Inflammatory macrophage (primary cell): ENCODE measurements at places on chromosomes 1 and 21.

DNA sequence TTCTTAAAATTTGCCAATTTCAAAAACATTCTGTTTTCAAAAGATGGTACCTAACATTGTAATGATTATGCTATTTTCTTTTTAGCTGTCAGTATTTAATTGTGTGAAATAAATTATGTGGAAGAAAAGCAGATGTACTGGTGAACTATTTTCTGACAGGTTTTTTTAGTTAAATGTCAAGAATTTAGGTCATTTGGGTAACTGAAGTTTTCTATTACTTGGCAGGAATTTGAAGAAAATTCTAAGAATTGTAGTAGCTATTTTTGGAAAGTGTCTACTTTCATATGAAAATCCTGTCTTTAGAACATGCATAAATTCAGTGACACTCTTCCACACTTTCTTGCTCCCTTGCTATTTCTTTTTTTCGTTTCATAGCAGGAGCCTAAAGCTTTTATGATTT is 28.5 kb upstream of the PTPRC start:
- no peak for DNase-seq

- peak; percentile 64 for DNase-seq
These were observed at the start of gene KLHL17 for GRCh38 chr1:960363-961131. Gene KLHL17 (plus strand): TSS chr1:960584. CDS start chr1:960694, 110 bp downstream.

GRCh38 chr1:21368515-21369289 is 71.2 kb upstream of the NBPF3 start:
- DNase-seq = peak; percentile 61

- DNase-seq = peak; percentile 2
These were observed 490.8 kb upstream of the ADGRL4 start for GRCh38 chr1:79497193-79497773.

- no peak for DNase-seq
These were observed 96.5 kb downstream of the RRAGC start for GRCh38 chr1:38763121-38763520.

DNA sequence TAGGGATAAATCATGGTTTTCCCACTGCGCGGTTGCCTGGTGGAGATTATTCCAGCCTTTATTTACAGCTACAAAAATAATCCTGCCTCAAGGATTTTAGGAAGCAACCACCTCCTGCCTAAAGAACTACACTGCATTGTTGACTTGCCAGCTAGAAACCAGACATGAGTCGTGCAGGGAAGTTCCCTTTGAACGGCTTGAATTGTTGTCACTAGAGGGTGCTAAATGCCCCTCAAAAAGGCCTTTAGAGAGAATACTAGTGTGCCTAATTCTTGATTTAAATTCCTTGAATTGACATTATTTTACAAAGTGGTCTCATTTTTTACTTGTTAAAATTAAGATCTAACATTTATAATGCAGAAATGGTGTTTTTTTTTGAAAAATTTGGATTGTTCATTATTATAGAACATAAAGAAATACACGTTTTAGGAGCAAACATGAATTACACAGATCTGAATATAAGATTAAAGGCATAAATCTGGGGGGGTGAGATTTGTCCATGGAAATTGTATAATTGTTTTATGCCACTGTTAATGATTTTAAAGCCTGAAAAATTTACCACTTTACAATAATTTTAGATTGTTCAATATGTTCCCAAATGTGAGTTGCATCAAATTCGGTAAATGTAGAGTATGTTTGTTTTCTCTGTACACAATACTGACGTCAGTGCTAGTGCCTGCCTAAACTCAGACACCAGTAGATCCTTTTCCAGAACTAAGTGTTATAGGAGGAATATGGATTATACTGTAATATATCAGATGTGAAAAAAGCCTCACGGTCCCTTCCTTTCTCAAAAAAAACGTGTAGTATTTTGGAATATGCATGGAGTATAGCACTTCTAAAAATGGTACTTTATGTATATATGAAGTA is 7.6 kb upstream of the ERG start:
- peak; percentile 73 for DNase-seq

GRCh38 chr1:22862752-22863151 is 109.9 kb downstream of the LACTBL1 start:
- DNase-seq = no peak
